Activated effector memory CD4-positive, alpha-beta T cell treated with Interleukin-2 at 50 U/mL for 16 hours (primary cell): ENCODE measurements at places on chromosomes 3 and 15.

GRCh38 chr15:57205027-57205855, 171.1 kb upstream of the CGNL1 start:
- no peak for DNase-seq

GRCh38 chr3:149299938-149300801, 33.3 kb downstream of the TM4SF18 start:
- DNase-seq, result no peak

DNA sequence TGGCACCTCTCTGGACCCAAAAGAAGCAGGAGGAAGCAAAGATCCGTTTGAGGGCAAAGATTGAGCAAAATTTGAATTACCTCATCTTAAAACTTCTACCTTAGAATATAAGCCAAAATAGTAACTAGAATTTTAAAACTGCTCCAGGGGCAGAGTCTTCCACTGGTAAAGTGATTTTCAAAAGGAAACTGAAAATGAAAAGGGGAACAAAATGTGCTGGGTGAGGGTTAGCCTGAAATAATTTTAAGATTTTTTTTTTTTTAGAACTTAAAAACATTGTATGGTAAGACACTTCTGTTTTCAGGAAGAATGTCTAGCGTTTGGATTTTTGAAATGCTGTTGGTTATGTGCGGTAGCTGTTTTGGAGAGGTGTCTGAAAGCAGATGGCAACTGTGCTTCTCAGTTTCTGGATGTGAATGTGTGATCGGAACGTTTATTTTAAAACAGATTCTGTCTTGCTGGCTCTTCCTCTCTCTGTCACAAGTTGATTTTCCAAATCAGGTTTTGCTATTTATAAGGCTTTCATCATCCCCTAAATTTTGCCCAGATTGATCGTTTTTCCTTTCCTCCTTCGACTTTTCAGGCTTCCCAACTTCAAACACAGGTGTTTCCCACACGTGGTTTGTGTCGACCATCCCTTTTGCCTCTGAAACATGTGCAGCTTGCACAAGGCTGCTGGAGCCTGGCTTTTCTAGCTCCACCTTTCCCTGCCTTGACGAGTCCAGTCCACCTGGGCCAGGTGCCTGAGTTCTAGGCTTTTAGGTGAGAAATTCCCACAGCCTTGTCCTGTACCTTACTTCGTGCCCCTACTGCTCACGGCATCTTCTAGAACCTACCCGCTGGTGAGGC, 3.3 kb downstream of the LRRK1 start:
- DNase-seq, result no peak

DNA sequence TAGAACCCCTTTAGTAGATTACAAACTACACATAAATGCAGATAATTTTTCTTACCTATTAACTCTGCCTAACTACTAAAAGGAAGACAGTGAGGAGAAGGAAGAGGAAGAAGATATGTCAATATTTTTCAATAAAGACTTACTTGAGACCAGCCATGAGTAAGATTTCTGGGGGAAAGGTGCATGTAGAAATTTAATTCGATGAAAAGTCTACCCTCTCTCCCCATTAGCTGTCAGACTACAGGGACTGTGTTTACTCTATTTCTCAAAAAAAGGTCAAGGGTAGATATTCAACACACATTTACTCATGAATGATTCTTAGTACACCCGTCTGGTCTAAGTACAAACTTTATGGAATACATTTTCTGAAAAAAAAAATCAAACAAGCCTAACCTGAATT, 6.8 kb downstream of the TSPAN3 start:
- DNase-seq, result no peak

DNA sequence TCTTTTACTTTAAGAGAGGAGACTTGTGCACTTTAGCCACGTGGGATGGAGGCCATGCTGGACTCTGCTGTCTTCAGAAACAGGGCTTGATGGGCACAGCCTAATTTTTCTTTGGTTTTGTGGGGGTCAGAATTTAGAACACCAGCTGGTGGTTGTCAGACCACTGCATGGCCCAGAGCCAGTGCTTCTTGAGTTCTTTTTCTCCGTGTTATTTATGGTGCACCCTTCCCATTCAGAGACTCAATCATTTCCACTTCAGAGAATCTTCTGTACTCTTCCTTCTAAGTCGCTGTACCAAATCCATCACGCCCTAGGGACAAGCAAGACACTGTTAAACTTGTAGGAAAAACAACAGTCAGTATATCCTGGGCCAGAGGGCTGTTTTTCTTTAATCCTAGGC, 20.1 kb downstream of the PRR23A start:
- DNase-seq, result no peak

DNA sequence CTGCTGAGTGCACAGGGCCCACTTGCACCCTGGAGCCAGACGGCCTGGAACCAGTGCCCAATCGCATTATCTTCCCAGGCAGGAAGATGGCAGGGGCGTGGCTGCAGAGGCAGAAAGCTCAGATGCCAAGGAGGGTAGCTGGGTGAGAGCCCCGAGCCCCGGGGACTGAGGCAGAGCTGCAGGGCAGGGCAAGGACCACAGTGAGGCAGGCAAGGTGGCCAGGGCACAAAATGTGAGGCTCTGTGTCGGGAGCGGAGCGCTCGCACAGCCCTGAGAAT, 1.6 kb upstream of the CCDC33 start:
- no peak for DNase-seq

DNA sequence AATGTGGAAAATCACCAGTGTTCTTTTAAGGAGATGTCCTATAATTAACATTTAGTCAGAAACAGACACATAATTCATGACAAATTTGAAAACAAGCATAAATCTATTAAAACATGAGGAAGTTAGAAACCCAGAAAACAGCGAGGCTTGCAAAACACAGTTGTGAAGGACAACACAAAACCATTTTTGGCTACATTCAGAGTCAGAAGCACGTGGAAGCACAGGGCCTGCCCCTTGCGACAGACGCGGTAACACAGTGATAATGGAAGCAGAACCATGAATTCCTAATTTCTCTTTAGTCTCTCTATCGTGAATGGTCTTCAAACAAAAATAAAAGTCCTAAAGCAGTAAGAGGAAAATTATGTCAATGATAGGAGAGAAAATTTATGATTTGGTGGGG, 12.2 kb downstream of the NCEH1 start:
- DNase-seq, result no peak

GRCh38 chr3:24161841-24162240, 216.8 kb downstream of the NR1D2 start:
- DNase-seq, result no peak

DNA sequence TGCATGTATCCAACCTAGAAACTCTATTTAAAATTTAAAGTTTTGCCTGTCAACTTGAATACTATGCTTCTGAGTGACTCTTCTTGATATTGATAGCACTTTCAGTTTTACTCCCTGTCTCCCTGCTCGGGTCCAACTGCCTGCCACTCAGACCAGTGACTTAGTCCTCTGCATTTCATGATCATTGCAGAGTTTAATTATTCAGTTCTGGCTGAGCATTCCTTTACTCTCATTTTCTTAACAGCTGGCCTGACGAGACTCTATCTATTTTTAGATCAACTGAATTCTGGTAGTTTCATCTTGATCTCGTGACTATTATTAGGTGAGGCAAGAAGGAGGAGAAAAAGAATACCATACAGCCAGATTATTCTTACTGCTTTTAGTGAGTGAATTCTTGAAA, 617.4 kb downstream of the SI start:
- DNase-seq, result no peak

- no peak for DNase-seq
Observed at GRCh38 chr3:56086355-56086754, 381.9 kb downstream of the ERC2 start.

- DNase-seq, result no peak
Observed at GRCh38 chr3:127061641-127062040, 78.7 kb downstream of the PLXNA1 start.

- no peak for DNase-seq
Observed at GRCh38 chr3:125152951-125153350, 59.6 kb downstream of the SLC12A8 start.

GRCh38 chr3:8645712-8646111, 1.1 kb upstream of the SSUH2 start:
- no peak for DNase-seq

DNA sequence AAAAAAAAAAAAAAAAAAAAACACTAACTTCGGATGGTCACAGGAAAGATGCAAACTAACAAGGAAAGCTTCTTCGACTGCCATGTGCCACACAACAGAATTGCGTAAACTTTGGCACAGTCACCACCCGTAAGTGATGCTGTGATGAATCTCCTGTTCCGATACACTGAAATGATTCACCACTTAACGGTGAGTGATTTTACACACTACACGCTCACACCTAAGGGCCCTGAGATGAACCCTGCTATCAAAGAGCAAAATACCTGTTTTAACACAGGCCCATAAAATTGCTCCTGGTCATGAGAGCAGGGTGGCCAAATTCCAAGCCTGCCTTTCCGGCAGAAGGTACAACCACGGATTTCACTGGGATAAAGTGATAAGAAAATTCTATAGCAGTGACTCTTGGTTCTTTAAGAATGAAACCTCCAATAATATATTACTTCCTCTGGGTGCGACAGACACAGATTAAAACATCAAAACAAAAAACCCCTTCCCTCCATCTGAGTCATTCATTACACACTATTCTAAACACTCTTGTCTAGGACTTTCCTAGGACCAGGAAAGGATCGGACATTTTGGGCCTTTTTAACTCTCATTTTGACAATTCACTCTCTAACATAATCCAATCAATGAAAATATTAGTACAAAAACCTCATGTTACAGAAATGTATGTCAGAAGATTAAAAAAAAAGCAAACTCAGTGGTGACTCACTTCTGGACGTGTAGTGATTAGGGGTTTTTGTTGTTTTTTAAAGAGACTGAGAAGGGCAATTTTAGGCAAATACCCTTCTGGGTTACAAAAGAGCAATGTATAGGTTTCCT, 28.3 kb downstream of the LRIG1 start:
- DNase-seq, result no peak

DNA sequence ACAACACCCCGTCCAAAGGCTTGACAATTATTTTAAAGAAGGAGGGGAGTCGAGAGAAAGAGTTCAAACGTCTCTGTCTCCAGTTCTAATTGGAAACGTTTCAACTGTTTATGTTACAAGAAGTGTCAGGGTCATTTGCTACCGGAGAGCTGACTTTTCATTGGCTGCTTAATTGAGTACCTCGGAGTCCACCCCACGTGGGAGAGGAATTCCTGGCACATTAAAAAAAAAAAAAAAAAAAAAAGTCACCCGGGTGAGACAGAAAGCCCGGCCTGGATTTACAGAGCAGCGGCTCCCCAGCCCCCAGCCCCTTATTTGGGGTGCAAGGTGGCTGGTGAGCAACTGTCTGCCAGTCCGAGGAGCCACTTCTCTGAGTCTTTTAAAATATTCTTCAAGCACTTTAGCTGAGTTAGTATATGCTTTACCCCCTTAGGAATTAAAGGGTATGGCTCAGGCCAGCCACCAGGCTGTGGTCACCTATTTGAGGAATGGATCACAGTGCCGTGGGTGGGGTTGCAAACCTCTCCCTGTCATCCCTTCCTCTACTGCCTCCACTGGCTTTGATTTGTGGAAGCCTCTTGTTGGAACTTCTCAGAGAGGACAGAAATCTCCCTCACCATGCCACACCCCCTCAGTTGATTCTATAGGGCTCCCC, 3.9 kb upstream of the TLE3 start:
- DNase-seq, result no peak

DNA sequence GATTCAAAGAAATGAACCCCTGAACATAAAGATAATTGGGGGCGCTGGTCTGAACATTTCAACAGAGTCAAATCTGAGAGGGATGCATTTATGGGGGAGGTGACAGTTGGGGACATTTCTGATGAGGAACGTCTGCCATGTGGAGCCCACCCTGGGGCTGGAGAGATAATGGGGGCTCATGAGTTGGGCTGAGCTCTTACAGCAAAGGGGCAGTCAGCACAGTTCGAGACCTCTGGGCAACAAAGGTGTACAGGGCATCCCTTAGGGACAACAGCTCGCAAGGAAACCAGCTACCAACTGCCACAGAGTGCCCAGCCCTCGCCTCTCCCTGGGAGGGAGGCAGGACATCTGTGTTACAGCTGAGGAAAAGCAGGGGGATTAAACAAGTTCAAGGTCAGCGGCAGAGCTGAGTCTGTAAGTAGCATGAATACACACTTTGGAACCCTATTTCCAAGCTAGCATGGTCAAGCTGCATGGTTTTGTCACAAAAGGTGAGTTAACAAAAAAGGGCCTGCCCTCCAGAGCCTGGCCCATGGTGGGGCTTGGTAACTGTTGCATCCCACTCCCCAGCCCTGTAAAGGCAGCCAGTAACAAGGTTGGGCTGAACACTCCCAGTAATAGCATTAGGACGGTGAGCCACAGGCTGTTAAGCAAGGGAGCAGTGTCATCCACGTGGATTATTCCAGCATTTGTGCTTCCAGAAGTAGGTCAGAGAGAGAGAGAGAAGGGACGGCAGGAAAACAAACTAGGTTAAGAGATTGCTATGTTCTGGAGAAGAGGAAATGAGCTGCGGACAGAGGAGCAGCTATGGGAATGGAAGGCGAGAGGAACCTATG, 4.3 kb downstream of the GNB5 start:
- DNase-seq, result no peak

- DNase-seq, result no peak
Observed at GRCh38 chr3:60759439-60759838, 491.8 kb downstream of the FHIT start.

- DNase-seq, result no peak
Observed at GRCh38 chr3:193933451-193933850, 202.5 kb upstream of the HES1 start.

DNA sequence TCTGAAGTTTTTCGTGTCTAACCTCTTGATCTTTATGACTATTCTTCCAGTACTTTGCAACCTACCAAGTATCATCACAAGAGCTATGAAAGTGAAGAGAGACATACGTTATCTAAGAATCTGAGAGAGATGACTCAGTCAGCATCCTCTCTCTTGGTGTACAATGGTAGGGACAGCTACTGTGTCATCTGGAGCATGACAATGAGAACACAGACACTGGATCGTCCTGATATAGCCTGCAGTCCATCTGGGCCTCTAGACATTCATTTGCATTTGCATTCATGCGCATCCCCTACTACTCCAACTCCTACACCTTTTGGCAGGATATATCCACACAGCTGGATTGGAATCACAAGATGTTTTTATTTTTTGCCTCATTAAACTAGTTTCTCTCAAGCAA, 115.2 kb downstream of the PEX5L start:
- no peak for DNase-seq

GRCh38 chr3:126483321-126483761, 7.7 kb upstream of the ZXDC start:
- no peak for DNase-seq

DNA sequence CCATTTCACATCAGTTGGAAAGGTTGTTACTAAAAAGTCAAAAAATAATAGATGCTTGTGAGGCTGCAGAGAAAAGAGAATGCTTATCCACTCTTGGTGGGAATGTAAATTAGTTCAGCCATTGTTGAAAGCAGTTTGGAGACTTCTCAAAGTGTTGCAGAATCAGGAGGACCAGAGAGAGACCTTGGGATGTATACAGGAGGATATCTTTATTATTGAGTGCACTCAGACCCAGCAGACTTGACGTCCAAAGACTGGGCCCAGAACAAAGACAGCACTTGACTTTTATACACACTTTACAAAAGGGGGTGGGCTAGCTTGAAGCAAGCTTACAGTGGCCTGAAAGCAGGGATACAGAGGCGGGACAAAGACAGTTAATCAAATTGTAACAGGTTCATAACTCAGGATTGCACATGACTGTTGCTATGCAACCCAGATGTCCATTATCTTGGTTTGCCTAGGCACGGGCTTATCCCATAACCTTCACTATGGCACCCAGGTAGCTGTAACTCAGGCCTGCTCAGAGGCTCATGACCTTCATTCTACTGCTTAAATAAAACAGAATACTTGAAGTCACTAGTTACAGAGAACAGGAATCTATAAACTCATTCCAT, 127.7 kb downstream of the SPATA16 start:
- DNase-seq, result no peak
